ENCODE measurements at places on chromosomes 12 and 14.

DNA sequence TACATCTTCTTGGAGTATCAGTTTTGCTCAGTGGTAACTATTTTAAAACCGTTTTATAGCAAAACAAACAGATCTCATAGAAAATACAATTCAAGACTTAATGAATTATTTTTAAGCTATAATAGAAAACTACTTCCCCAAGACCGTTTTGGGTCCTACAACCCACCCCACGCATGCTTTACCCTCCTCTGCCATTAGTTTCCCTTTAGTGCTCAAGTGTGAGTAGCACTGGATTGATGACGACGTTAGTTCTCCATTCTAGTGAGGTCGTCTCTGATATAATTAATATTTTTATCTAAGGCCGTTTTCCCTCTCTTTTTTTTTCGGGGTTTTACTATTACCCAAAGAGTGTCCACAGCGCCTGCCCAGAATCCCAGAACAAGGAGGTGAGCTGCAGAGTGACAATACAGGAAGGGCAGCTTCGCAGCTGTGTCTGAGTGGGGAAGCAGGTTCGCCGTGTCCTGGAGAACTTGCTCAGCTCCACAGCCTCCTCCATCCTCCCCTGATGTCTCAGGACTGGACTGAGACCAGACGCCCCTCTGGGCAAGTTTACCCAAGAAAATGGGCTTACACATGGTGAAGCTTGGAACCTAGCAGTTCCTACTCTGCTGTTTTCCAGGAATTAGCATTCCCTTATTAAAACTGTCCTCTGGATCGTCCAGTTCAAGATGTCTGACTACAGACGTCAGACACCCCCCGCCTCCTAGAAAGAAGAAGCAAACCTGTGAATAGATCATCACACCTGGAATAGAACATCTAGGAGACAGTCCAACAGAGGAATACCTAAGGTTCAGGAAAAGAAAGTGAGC lies 31.9 kb upstream of the MON2 start:
- no peak for DNase-seq

DNA sequence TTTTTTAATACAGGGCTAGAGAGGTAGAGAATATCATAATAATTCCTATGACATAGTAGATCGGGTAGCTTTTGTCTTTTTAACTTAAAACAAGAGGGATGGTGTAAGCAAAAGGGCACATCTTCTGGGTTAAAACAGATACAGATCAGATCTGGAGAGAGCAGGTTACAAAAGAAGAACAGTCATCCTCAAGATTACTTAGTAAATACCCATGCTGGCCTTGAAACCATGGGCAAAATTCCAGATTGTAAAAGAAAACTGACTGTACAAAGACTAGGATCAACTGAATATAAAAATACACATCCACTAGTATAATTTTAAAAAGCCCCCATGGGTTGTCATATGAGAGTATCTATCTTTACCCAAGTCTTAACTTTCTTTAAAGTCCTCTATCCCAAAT lies 76.7 kb downstream of the MED13L start:
- no peak for DNase-seq

- no peak for DNase-seq
These were observed 183.4 kb upstream of the PPFIA2 start for GRCh38 chr12:81942594-81942993.

DNA sequence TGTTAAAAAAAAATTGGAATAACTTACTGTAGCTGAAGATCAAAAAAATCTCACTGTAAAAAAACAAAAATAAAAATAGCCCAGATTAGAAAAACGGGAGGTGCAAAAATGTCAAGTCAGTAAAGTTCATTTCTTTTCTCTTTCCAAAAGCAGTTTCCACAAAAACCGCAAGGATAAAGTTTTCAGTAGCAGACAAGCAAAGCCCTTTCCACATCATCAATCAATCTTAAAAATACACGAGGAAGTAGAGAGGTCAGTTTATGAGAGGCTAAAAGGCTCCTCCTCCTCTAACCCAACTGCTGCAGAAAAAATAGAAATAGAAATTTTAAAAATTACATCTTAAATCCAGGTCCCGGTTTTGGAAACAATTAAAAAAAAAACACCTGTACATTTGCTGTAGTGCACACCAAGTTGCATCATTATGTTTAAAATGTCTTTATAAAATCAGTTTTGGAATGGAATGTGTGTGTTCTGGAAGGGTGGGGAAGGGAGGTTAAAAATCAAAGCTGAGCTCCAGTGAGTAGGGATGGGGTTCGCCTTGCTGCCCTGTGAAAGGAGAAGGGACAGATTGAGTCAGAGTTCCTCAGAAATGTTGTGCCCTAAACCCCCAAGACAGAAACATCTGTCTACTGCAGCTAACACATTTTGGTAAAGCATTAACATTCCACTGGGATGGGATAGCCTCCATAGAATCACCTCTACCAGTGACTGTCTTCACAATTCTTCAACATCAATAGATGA lies 5.8 kb downstream of the HNRNPC start:
- no peak for DNase-seq

DNA sequence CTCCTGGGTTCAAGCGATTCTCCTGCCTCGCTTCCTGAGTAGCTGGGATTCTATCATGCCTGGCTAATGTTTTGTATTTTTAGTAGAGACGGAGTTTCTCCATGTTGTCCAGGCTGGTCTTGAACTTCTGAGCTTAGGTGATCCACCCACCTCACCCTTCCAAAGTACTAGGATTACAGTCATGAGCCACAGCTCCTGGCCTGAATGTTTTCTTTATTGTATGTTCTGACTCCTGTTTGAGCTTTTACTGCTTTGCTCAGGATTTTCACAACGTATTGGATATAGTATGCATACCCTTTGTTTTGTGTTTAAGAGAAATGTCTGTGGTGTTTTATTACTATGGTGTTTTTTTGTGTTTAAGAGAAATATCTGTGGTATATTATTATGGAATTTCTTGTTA lies 37.2 kb downstream of the ATF7IP start:
- no peak for DNase-seq

- no peak for DNase-seq
These were observed 111.1 kb downstream of the STAB2 start for GRCh38 chr12:103697971-103698751.

GRCh38 chr12:113103756-113104450 lies 31.7 kb downstream of the RASAL1 start:
- no peak for DNase-seq

DNA sequence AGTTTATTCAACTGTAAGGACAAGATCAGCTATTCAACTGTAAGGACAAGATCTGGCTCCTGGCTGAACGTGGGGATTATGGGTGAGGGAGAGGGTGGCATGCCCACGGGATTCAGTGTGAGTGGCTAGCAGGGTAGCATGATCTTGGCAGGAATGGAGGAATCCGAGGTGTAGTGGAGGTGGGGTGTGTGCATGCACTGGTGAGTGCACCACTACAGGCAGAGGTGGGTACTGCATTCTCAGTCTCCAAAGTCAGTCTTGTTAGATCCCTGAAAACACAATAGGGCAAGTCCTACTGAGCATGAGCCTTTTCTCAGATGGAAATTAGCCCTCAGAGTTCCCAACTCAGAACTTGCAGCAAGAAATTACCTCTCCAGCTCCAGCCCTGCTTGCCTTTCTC lies 32.2 kb upstream of the DCD start:
- no peak for DNase-seq

DNA sequence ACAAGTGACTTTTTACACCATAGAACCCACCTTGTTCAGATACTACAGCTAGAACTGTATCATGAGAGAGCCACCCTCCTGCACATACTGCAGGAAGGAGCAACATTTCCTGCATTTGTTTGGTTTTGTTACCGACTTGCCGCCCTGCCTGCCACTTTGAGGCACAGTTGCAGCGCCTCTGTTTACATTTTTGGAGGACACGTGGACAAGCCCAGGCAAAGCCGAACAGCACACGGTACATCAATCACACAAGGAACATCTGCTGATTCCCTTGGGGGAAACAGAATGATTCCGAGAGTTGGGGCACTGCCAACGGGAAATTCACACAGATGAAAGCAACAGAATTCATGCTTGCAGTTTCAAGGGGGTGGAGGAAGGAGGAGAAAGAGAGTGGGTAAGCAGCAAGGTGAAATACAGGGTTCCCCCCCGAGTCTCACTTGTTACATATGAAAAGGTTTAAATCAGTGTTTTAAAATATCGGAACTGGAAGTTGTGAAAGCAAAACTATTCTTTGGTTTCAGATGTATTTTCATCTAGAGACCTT lies 110.7 kb downstream of the BTG1 start:
- peak; percentile 97 for DNase-seq

DNA sequence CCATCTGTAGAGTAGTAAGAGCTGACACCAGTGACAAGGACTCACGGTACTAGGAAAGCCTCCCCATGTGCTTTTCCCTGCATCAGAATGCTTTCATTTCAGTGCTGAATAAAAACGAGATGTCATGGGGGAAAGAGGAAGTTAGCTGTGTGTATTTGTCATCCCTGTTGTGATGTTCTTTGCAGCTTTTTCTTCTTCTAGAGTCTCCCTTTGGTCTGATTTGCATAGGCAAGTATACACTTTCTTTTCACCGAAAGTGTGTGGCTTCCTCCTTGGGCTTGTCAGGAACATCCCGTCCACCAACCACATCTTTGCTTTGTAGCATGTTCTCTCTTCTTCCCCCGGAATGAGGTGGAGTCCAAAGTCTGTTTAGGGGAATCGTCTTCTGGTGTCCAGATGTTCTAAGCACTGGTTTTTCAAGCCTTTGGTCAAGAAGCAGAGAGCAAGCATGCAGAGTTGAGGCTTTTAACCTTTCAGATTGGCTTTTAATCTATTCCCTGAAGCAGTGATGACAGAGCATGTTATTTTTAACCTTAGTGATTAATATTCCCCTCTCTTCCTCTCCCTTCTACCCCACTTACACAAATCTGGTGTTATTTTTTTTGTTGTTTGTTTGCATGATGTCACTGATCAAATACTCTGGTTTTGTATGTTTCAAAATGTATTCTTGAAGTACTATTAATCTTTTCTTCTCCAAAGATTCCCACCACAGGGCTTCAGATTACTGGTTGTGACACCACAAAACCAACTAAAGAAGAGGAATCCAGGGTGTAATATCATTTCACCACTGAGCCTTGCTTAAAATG lies 163.4 kb downstream of the SAMD4A start:
- DNase-seq: no peak

- no peak for DNase-seq
These were observed 38.1 kb upstream of the NPAS3 start for GRCh38 chr14:32900547-32900946.

- no peak for DNase-seq
These were observed 75.1 kb downstream of the GLT1D1 start for GRCh38 chr12:128928361-128928760.

- no peak for DNase-seq
These were observed 20.5 kb downstream of the FOXN4 start for GRCh38 chr12:109288571-109288970.

GRCh38 chr14:50082784-50083466 lies 33.4 kb downstream of the VCPKMT start:
- no peak for DNase-seq
